Subcutaneous preadipocyte (primary cell): ENCODE measurements at places on chromosomes 3 and 15. TPM values are rescaled to one million over a fixed set of nuclear protein-coding genes. Genes with fewer than 3 reads are reported as not detected.

Gene RASGRF1
- total RNA-seq = not detected in 2 replicates

Gene CPEB1
- 5.1 and 8.8 TPM in 2 replicates for total RNA-seq

Gene KBTBD13
- not detected in 2 replicates for total RNA-seq

Gene PYGO1
- total RNA-seq = 8.1 and 8.6 TPM in 2 replicates

Gene ECE2
- not detected in 2 replicates for total RNA-seq

Gene CD276
- 143 and 169 TPM in 2 replicates for total RNA-seq

Gene TERC
- total RNA-seq = 269 and 557 TPM in 2 replicates

Gene ZDHHC3
- 64.5 and 87.8 TPM in 2 replicates for total RNA-seq

Gene MCTP2
- 1.5 and 3.5 TPM in 2 replicates for total RNA-seq

Gene EFHB
- total RNA-seq = 0.37 and 1.4 TPM in 2 replicates

Gene ERC2
- total RNA-seq = under 0.01 and 0.20 TPM in 2 replicates

Gene IP6K1
- 33.4 and 35.6 TPM in 2 replicates for total RNA-seq

Gene KCTD6
- total RNA-seq = 6.2 and 8.4 TPM in 2 replicates

Gene CFAP100
- total RNA-seq = not detected in 2 replicates

Gene FOXL2NB
- under 0.01 and 0.78 TPM in 2 replicates for total RNA-seq

Gene ISLR2
- not detected in 2 replicates for total RNA-seq

Gene CXCR6
- not detected in 2 replicates for total RNA-seq

Gene APOD
- total RNA-seq = 45.4 and 204 TPM in 2 replicates

Gene MESP1
- total RNA-seq = 0.20 TPM in 1 of 2 replicates, not detected in the other

Gene EPHA3
- total RNA-seq = under 0.01 and 0.37 TPM in 2 replicates

Gene COL8A1
- total RNA-seq = 7.7 and 21.3 TPM in 2 replicates

Gene SNRPA1
- 12.5 and 14.7 TPM in 2 replicates for total RNA-seq

Gene MCF2L2
- 0.73 and 1.6 TPM in 2 replicates for total RNA-seq

Gene ISL2
- total RNA-seq = 0.20 TPM in 1 of 2 replicates, not detected in the other

Gene SNTN
- total RNA-seq = not detected in 2 replicates

Gene ZNF717
- 14.7 and 19.9 TPM in 2 replicates for total RNA-seq

Gene SCG5
- 1.4 and 1.8 TPM in 2 replicates for total RNA-seq

Gene SNURF
- total RNA-seq = 4.3 and 5.9 TPM in 2 replicates

Gene PP2D1
- not detected in 2 replicates for total RNA-seq

Gene DNAJC17
- total RNA-seq = 20.5 and 29.0 TPM in 2 replicates

Gene PRTG
- total RNA-seq = 5.7 and 5.9 TPM in 2 replicates

Gene LMCD1
- 3.3 and 19.1 TPM in 2 replicates for total RNA-seq

Gene FSD2
- not detected in 2 replicates for total RNA-seq

Gene CYP1A1
- total RNA-seq = under 0.01 and 0.37 TPM in 2 replicates

Gene GPR171
- total RNA-seq = not detected in 2 replicates

Gene CAV3
- total RNA-seq = not detected in 2 replicates

Gene SNRK
- total RNA-seq = 10.3 and 15.4 TPM in 2 replicates

Gene EPM2AIP1
- total RNA-seq = 19.5 and 23.5 TPM in 2 replicates

Gene VWA5B2
- total RNA-seq = not detected in 2 replicates

Gene IGSF11
- under 0.01 TPM in 1 of 2 replicates, not detected in the other for total RNA-seq

Gene DLEC1
- under 0.01 TPM in 2 replicates for total RNA-seq

Gene ANAPC13
- total RNA-seq = 50.0 and 62.1 TPM in 2 replicates

Gene ADAMTSL3
- 0.20 and 0.37 TPM in 2 replicates for total RNA-seq

Gene AHSG
- not detected in 2 replicates for total RNA-seq

Gene FHIT
- 2.5 and 3.7 TPM in 2 replicates for total RNA-seq

Gene GUCA1C
- total RNA-seq = not detected in 2 replicates
